Suppressor macrophage treated with lipopolysaccharide for 4 hours (primary cell): ENCODE measurements at places on chromosomes 7 and 10.

DNA sequence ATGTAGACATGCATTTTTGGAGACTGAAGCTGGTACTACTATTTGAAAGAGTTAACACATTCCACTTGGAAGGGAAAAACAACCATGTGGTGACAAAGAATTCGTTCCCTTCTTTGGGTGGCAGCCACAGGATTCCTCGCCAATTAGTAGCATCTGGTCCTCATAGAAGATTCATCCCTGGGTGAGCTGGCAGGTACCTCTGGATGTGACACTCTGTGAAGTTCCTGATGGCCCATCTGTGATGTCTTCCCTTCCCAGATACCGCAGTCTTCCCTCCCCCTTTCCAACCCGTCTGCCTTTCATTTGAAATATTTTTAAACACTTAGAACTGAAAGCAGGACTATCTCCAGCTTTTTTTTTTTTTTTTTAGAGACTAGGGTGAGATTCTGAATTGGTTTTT lies 569.5 kb downstream of the TYW1 start:
- no peak for DNase-seq

- no peak for DNase-seq
Measured at GRCh38 chr7:71290452-71290851, 158.5 kb downstream of the GALNT17 start.

- no peak for DNase-seq
Measured at GRCh38 chr7:108330227-108330626, 126.0 kb downstream of the NRCAM start.

- no peak for DNase-seq
Measured at GRCh38 chr10:118153287-118153686, 106.5 kb upstream of the RAB11FIP2 start.

DNA sequence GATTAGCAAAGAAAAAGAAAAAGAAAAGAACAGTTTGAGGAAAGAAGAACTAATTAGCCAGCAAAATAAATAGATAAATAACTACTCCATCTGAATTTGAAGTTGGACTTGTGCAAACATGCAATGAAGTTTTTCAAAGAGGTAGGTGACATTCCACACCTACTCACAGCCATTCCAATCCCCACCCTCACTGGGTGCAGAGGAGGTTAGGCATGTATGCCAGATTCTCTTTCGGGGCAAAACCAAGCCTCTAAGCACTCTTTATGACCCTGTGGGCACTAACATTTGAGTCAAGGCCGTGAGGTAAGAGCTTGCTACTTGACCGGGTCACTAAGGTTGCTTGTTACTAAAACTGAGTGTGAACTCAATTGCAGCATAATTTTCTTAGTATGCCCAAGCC lies 108.4 kb upstream of the SEMA3A start:
- DNase-seq = no peak

GRCh38 chr10:48233559-48234005 lies 40.9 kb downstream of the FRMPD2 start:
- DNase-seq = no peak

DNA sequence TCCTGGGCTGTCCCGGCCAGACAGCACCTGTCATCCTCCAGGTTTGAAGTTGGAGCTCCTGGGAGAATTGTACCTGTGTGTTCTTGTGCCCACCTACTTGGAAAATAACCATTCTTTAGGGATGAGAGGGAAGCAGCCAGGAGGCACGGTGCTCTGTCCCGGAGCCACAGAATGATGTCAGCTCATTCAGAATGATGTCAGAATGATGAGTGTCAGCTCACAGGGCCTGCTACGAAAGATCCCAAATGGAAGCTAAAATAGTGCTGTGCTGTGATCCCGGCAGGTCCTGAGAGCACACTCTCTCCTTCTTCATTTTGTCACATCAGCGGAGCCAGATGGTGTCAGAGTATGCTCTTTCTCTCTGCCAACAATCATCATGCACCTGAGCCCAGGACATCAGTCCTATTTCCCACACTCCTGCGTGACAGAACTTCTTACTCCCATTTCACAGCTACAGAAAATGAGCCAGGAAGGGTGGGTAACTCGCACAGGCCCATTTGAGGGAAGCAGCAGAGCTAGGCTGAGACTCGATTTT lies 8.3 kb downstream of the ABCA13 start:
- DNase-seq = no peak

- DNase-seq = no peak
Measured at GRCh38 chr10:112973046-112973445, 23.0 kb downstream of the TCF7L2 start.

DNA sequence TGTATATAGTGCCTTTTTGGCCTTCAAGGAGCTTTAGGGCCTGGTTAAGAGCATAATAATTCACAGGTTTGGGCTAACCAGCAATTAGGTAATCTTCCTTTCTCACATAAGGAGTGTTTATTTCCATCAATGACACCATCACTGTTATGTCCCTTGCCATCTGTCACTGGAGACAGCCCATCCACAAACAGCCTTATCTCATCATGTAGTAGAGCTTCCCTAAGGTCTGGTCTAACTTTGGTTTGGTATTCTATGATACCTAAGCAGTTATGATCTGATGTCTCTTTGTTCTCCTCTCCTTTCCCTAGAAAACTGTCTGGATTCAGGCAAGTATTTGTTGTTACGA lies 26.4 kb downstream of the MAPK8 start:
- DNase-seq = no peak

DNA sequence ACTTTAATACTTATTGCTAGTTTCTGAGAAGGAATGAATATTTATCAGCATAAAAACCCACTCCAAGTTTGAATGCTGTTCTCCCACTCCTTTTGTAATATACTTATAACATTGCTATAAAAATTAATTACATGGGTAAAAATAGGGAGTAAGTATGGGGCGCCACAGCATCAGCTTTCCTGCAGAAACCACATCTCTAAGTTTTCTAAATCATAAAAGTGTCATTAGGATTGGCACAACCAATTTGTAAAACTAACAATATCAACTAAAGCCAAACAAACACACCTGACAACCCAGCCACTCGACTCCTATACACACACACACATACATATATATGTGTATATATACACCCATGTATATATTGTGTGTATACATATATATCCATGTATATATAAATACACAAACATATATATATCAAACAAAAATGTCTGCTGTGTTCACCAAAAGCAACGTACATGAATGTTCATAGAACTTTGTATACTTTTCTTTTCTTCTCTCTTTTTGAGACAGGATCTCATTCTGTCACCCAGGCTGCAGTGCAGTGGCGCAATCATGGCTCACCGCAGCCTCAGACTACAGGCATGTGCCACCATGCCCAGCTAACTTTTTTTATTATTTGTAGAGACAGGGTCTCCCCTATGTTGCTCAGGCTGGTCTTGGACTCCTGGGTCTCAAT lies 14.8 kb upstream of the LRRC17 start:
- DNase-seq = no peak

DNA sequence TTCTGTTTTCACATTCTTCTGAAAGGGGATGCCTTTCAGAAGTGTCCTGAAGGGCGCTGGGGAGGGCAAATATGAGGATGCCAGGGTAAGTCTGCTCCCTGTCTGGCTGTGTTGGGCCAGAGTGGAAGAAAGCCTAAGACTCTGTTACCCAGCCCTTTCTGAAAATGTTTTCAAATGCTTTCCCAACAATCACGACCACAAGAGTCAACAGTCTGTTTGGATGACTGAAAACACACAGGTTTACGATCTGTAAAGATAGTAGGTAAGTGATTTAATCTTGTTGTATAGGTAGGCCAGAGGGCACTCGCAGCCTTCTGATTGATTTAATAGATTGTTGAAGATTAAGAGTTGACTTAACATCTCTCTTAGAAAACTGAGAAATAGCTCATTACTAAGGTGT lies 13.2 kb downstream of the SGPL1 start:
- DNase-seq = no peak

GRCh38 chr10:2887391-2888070 lies 179.8 kb upstream of the PFKP start:
- no peak for DNase-seq
